AG09319 (cell line): ENCODE measurements at places on chromosomes 6 and 20.

DNA sequence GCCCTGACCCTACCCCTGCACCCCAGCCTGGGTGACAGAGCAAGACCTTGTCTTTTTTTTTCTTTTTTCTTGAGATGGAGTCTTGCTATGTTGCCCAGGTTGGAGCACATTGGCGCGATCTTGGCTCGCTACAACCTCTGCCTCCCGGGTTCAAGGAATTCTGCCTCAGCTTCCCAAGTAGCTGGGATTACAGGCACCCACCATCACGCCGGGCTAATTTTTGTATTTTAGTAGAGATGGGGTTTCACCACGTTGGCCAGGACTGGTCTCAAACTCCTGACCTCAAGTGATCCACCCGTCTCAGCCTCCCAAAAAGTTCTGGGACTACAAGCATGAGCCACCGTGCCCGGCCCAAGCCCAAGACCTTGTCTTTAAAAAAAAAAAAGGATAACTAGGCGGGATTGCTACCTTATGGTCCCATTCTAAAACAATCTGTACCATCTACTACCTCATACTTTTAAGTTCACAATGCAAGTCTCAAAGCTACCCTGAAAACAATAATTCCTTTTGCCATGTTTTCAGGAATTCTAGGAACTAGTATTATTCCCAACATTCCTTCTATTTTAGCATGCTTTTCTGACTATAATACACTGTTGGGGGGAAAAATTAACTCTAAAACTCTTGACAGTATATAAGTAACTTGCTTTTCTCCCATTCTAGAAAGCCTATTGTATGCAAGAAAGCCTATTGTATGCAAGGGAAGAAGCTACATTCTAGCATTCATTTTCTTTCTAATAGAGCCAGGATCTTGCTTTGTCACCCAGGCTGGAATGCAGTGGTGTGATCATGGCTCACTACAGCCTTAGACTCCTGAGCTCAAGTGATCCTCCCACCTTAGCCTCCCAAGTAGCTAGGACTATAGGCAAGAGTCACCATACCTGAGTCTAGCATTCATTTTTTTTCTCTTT is 6.6 kb downstream of the TUBB start:
- no peak for DNase-seq

DNA sequence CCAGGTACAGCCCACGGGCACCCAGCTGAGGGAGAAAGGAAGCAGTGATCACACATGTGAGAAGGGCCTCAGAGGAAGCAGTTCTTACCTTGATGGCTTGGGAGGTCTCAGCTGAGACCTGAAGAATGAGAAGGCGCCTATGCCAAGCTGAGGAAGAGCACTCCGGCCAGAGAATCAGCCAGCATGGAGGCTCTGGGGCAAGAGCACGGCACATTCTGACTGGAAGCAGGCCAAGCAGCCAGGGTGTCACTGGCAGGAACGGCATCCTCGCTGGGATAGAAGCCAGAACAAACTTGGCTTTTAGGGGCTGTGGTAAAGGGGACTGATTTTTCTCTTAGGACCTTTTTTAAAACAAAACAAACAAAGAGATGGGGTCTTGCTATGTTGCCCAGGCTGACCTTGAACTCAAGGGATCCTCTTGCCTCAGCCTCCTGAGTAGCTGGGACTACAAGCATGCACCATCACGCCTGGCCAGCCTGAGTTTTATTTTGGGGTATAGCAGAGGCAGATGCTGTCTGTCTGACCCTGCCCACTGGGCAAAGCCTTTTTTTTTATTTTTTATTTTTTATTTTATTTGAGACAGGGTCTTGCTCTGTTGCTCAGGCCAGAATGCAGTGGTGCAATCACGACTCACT is 17.6 kb downstream of the GHRH start:
- no peak for DNase-seq

DNA sequence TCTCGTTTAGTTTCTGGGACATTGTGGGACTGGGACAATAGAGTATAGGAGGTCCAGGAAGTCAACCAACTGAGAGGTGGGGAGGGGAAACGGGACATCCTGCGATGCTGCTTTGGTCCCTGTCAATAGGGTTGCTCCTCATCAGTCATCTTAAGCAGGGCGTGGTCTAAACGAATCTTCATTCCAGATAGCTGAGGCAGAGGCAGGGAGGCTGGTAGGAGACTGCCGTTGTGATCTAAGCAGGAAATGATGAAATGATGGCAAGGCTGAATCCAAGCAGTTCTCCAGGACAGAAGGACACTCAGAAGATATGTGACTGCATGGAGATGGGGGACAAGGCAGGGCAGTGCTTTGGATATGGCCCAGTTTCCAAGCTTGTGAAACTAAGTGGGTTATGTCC is 953.4 kb downstream of the KIF16B start:
- no peak for DNase-seq

DNA sequence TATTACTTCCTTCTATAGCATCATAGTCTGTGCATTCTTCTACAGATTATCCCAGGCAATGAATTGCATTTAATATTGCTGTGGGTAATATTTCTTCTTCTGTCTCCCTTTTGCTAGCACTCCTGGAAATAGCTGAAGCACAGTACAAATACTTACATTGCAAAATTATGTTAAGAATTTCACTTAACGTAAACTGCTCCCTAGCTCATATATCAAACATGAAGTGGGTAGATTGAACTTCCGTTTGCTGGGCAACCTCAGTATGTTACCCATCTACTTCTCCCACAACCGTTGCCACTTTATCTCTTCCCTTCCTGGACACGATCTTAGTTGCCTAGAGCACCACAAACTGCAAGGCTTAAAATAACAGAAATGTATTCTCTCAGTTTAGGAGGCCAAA is 963.3 kb downstream of the KIF16B start:
- DNase-seq = no peak

DNA sequence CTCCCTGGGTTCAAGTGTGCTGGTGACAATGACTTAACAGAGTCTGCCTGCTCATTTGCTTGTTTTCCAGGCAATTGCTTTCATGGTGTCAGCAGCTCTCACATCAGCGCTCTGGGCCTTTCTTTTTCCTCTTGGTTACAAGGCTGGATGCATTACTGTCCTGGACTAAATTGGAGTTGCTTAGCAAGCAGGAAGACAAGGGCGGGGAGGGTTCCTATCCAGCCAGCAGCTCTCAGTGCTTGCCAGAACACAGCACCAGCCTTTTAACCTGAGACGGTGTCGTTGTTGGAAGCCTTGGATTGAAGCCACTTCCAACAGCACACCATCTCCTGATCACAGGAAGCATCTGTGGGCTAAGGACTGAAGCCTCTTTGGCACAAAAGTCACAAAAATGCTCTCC is 606.9 kb downstream of the CDH26 start:
- no peak for DNase-seq

DNA sequence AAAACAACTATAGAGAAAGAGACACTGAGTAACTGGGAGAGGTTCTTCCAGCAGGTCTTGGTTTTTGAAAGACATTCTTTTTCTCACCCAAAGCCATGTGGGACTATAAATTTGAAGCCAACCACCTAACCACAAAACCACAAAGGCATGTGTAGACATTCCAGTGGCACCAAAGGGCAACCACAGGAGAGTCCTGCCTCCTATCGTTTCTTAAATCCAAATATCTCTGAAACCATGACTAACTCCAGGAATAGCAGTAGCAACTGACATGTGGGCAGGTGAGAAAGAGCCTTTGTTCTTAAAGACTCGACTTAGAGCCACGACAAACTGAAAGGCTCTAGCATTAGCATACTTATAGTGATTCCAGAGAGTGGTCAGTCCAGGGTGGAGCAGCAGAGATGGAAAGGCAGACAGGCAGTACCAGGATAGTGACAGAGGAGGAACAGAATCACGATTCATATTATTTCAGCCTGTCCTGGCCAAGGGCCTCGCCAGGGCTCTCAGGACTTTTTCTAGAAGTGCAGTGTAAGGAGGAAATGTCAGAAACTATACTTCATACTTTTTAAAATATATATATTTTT is 9.4 kb upstream of the COL9A1 start:
- peak; percentile 14 for DNase-seq

DNA sequence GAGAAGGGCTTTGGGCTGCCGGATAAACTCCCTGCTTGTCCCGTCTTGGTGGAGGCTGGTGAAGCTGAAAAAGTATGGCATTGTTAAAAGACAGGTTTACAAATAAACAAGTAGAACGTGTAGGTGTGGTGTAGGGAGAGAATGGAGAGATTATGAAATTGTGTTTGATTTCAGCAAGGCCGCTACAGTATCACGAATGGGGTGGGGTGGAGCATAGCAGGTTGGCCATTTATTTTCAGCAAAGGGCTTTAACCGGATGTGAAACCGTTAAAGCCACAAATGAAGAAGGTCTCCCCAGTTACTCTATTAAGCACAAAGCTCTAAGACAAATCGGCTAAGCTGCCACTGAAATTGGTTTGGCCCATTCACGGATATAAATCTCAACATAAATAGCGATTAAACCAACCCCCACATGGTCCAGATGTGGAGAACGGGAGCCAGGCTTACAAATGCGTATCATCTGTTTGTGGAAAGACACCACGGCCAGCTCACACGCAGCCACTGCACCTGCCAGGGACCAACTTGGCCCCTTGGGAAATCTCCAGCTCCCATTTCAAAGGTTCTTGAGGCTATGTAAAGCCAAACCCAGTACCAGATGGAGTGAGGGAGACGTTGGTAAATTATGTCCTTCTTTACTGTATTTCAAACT is 94.0 kb downstream of the ZMYND8 start:
- no peak for DNase-seq

DNA sequence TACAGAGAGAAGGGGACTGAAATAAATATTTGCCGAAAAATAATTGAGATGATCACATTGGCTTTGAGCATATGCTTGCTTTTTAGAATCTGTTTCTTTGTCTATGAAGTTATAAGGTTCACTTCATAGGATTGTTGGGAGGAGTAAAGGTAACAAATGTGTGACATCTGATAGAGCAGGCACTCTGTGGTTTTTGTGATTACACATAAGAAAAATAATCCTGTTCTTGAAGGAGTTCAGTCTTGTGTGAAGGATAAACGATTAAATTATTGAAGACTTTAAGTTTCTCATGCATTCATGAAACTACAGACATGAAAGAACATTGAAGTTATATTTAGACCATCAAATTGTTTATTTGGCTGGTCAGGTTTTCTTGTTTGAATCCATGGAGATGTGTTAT is 45.0 kb downstream of the QKI start:
- DNase-seq = no peak

- DNase-seq = no peak
Observed at GRCh38 chr6:150732765-150733539, 132.6 kb upstream of the MTHFD1L start.

GRCh38 chr20:48431653-48432493 is 395.9 kb downstream of the PREX1 start:
- no peak for DNase-seq

- no peak for DNase-seq
Observed at GRCh38 chr6:122408702-122409458, 9.4 kb downstream of the HSF2 start.

GRCh38 chr20:39049148-39049547 is 87.0 kb downstream of the DHX35 start:
- no peak for DNase-seq

DNA sequence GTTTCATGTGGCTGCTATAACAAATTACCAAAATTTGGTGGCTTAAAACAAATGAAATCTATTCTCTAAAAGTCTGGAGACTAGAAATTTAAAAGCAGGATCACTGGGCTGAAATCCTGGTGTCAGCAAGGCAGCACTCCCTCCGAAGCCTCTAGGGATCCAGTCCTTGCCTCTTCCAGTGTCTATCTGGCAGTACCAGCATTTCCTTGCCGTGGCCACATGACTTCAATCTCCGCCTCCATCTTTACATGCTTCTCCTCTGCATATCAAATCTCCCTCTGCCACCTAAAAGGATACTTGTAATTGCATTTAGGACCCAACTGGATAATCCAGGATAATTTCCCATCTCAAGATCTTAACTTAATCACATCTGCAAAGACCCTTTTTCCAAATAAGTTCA is 30.2 kb downstream of the ARHGAP18 start:
- no peak for DNase-seq

GRCh38 chr6:132257561-132257960 is 143.7 kb downstream of the MOXD1 start:
- no peak for DNase-seq

GRCh38 chr6:146194434-146194833 is 165.6 kb downstream of the GRM1 start:
- DNase-seq = no peak

GRCh38 chr20:12597551-12597950 is 411.2 kb upstream of the SPTLC3 start:
- DNase-seq = no peak

DNA sequence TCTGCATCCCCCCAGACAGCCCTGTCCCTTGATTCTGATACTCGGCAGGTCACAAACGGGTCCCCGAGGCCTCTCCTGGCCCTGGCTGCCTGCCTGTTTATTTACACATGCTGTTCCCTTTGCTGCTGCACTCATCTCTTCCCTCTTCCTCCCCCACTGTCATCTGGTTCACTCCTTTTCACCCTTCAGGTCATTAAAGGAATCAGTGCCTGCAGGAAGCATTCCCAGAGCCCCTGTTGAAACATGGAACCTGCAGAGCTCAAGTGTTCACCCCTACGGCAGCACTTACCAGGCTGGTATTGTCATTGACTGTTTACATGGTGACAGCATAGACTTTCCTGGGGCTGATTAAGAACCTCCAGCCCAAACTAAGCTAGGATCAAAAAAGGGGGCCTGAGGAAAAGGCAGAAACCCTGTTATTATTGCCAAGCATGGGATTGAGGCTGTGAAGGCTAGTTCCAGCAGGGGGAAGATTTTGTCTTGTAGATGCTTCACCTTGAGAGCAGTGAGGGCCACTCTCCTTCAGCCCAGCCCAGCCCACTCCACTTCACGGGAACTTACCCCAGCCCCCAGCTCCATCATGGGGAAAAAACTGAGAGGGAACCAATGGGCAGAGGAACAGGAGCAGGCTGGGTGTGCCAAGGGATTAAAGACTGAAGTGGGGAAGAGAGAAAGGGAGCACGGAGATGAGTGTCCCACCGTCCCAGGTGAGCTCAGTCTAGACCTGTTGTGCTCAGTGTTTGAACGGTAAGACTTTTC is 73.2 kb downstream of the JPH2 start:
- no peak for DNase-seq

DNA sequence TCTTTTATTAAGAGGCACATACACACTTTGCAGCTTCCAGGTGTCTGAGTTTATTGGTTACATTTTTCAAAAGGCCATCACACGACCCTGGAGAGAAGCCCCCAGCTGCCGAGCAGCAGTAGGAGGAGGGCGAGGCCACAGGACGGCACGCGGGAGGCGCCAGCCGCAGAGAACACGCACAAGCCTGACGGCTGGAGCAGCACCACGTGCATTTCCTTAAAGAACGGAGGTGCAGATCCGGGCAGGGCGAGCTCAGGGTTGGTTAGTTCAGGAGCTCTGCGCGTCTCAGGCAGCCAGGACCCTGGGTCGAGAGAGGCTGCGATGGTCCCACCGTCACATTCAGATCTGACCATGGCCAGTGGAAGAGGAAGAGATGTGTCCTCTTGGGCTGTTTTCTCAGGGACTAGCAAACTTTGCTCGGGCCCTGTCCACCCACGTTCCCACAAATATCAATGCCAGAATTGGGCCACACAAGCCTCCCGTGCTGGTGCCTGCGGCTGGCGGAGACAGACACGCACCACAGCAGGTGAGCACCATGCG is 121.4 kb upstream of the AFDN start:
- DNase-seq = no peak

GRCh38 chr20:44460795-44461141 is 14.9 kb upstream of the TTPAL start:
- DNase-seq = peak; percentile 4
